ENCODE measurements at places on chromosomes 5 and 9. TPM values are rescaled to one million over a fixed set of nuclear protein-coding genes. Genes with fewer than 3 reads are reported as not detected.

DNA sequence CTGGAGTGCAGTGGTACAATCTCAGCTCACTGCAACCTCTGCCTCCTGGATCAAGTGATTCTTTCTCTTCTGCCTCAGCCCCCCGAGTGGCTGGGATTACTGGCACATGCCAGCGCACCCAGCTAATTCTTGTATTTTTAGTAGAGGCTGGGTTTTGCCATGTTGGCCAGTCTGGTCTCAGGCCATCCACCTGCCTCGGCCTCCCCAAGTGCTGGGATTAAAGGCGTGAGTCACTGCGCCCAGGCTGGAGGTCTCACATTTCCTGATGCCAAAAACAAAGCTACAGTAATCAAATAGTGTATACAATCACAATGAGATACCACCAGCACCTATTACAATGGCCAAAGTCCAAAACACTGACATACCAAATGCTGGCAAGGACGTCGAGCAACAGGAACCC, 51.1 kb downstream of the TTLL11 start:
- no peaks in the 10 kb centered on the region for H3K27me3 ChIP-seq
- no peaks in the 10 kb centered on the region for H3K4me1 ChIP-seq

- H3K27ac ChIP-seq, result no peak overlapping the region
- H3K36me3 ChIP-seq, result no peaks in the 10 kb centered on the region
- no peaks in the 10 kb centered on the region for H3K27me3 ChIP-seq
Measured at GRCh38 chr9:4010309-4010708, 289.6 kb downstream of the GLIS3 start.

GRCh38 chr9:108664309-108665255, 191.2 kb downstream of the ACTL7B start:
- H3K4me3 ChIP-seq, result no peak overlapping the region
- H3K4me1 ChIP-seq, result no peaks in the 10 kb centered on the region
- no peak for DNase-seq
- no peak overlapping the region for H3K27ac ChIP-seq

The WNT8A gene
- total RNA-seq, result not detected

- no peaks in the 10 kb centered on the region for H3K27me3 ChIP-seq
- no peaks in the 10 kb centered on the region for H3K36me3 ChIP-seq
- no peak overlapping the region for H3K27ac ChIP-seq
- no peak for DNase-seq
Measured at GRCh38 chr5:68395926-68396511, 180.5 kb downstream of the PIK3R1 start.

The STPG3 gene
- not detected for total RNA-seq

DNA sequence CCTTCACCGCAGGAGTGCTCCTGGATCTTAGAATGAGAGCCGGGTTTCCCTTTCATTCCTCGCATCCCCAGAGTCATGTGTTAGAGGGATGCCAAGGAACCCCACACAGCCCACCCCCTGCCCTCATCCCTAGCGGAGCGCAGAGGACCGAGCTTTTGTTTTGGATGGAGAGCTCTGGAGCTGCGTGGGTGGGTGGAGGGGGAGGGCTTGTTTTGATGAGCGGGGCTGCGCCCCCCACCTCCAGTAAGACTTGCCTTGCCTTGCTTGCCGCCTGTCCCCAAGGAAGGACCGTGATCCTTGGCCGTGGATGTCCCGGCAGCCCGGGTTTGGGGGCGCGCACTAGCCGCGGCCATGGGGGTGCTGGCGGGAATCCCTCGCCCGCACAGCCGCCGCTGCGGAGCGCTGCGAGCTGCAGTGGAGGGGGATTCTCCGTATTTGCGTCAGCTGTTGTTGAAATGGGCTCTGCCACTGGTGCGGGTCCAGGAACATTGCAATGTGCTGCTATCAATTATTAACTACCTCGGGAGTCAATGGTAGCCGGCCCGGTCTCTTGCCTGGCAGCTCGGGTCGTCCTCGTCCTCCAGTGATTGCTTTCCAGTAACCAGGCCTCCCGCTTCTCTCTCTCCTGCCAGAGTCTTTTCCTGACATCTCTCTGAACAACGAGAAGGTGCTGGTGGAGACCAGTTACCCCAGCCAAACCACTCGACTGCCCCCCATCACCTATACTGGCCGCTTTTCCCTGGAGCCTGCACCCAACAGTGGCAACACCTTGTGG, 1.0 kb downstream of the EGR1 start:
- H3K4me1 ChIP-seq, result peaks cover 19% of the 10 kb centered on the region
- DNase-seq, result peak; percentile 55
- no peaks in the 10 kb centered on the region for H3K27me3 ChIP-seq
- no peaks in the 10 kb centered on the region for H3K36me3 ChIP-seq

The RASEF gene
- 1.0 TPM for total RNA-seq
